ENCODE measurements at places on chromosomes 11 and 22.
A peak's percentile ranks its signal among the peaks of the same experiment; 100 is the strongest.

DNA sequence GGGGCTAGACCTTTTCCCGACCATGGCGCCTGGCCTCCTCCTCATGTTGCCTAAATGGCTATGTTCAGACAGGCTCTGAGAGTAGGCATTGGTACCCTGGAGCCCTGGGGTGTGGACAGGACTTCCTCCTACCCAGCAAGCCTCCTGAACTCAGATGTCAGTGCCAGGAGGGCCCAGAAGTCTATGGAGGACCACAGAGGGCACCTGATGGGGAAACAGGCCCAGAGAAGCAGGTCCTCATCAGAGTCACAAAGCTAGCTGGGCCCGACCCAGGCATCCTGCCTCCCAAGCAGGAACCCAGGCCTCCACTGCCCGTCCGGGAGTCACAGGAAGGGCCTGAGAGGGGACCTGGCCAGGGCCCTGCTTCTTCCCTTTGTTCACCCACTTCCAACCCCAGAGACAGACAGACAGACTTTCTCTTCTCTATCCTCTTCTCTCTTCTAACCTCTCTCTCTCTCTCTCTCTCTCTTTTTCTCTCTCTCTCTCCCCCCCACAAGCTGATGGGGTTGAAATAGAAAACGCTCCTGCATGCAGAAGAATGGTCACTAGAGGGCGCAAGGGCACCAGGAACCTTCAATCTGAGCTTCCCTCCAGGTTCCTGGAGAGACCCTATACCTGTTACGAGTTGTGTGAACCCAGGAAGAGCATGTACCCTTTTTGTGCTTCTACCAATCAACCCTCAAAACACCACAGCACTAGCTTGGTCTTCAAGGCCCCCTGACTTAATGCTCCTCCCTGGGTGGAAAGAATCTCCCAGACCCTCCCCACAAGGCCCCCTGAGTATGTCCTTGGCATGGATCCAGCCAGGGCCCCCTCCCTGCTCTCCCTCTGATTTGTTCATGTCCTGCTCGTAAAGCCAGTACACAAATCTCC, 27.1 kb downstream of the ARAP1 start:
- DNase-seq, result peak; percentile 22

- DNase-seq, result peak; percentile 73
Measured at GRCh38 chr22:31970490-31971444, 26.4 kb downstream of the YWHAH start.

DNA sequence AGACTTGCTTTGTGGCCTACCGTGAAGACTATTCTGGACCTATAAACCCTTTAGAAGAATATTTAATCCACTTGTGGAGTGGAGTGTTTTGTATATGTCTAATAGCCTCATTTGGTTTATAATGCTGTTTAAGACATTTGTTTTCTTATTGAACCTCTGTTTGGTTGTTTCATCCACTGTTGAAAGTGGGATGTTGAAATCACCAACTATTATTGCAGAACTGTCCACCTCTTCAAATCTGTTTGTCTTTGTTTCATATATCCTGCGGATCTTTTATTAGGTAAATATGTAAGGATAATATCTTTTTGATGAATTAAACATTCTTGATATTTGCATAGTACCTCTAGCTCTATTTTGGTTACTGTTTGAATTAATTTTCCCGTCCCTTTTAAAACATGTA, 49.1 kb downstream of the XKR3 start:
- no peak for DNase-seq

- no peak for DNase-seq
Measured at GRCh38 chr22:23522623-23523251, 57.4 kb downstream of the IGLL1 start.

- DNase-seq, result no peak
Measured at GRCh38 chr11:71223081-71223405, 29.3 kb downstream of the SHANK2 start.
